RCC 7860 (cell line): ENCODE measurements at places on chromosomes 12 and 14.

DNA sequence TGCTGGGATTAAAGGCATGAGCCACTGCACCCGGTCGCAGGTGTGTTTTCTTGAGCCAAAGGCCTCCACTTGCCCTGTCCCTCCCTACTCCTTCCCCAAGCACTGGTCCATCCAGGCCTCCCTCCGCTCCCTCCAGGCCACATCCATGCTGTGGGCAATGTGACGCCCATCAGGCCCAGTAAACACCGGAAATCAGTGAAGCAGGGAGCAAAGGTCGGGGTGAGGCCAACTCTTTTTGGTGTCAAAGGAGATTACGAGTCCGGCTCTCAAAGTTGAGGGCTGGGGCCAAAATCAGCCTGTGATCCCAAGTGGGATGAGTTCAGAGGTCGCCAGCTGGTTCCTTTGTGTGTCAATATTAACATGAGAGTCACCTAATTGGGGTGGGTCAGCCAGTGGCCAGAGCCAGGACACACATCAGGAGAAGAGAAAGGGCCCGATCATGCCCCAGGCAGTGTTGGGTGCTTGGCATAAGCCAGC, 195.7 kb downstream of the RBM19 start:
- DNase-seq = no peak

DNA sequence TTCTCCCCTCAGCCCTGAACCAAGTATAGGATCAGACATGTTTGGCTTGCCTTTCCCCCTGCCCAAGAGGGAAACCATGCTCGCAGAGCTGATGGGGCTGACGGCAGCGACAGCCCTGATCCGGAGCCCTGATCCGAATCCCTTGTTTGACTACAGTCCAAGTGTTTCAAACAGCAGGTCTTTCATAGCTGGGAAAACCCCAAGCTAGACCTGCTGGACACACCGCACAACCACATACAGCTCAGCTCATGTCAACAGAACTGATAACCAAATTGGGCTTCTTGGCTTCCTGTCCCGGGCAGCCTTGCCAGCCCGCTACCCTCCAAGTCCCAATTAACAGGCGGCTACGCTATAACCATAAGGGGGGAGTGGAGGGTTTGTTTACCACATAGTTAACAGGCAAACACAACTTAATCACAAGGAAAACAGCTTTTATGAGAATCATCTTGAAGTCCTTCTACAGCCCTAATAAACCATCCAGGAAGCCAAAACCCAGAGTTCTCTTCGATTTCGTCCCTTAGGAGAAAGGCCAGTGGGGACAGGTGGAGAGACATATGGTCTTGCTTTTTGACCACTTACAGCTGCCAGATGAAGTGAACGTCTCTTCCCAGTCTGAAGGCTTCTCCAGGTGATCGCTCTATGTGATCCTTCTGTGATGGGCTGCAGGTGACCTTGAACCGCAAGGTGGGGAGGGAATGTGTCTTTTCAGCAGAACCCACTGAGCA, 64.5 kb upstream of the MANSC4 start:
- DNase-seq = no peak

DNA sequence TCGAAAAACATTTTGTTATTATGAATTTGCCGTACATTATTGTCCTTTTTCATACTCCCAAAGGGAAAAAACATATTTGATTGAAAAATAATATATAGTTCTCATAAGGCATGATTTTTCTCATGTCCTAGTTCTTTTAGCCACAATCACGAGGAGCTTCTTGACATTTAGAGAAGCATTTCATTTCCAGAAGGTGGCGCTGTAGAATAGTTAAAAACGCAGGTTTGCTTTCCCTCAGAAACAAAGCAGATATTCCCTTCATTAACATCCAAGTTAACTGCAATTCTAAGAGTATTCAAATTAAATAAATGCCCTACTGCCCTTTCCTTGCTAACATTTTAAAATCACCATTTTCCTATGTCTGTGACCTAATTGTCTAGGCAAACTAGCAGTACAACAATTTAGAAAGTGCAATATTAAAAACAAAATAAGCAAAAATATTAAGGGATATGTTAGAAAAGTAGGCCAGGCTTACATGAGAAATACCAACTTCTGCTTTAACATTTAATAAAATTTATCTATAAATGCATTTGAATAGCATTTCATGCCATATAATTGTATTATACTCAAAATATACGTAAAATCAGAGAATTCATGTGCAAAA, 10.9 kb upstream of the PIK3C2G start:
- DNase-seq = peak; percentile 20

- no peak for DNase-seq
These were observed 10.8 kb downstream of the ETNK1 start for GRCh38 chr12:22635812-22636211.

DNA sequence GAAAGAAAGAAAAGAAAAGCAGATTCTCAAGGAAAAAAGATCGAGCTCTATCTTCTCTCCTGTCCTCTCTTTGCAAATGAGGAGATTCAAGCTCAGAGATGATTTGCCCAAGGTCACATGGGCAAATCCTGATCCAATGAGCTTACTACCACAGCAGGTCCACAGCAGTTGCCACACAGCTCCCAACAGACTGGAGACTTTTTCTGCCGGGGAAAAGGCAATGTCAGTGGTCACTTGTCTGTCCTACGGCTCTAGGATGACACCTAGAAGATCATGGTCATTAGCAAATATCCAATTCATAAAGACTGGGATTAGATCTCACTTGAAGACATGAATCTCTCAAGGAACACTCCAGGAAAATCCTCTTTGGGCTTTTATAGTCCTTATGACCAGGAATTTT, 58.8 kb downstream of the TTC7B start:
- no peak for DNase-seq
